Naive B cell (primary cell): ENCODE measurements at places on chromosomes 5 and 9. TPM values are rescaled to one million over a fixed set of nuclear protein-coding genes. Genes with fewer than 3 reads are reported as not detected.

MYOT gene
- polyA plus RNA-seq: 0.20 TPM

DNA sequence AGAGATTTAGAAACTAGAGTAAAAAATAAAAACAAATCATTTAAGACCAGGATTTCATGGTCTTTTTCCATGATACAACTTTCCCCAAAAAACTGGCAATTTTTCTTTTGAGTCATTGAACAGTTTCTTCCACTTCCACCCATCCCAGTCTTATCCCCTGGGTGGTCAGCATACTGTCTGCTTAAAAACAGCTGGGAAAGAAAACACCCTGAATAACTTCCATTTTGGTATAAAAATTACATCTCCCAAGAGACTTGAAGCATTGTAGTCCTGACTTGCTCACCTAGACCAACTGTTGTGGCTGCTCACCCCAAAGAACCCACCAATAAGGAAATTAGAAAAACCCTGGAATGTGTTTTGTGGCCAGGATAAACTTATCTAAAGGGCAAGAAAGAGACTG, 731.3 kb downstream of the NR2F1-AS1 start:
- no peak overlapping the region for H3K27ac ChIP-seq
- no peaks in the 10 kb centered on the region for H3K27me3 ChIP-seq
- H3K4me3 ChIP-seq: no peak overlapping the region
- DNase-seq: no peak

GRCh38 chr5:127077366-127077765, 4.1 kb upstream of the C5orf63 start:
- DNase-seq: no peak
- H3K4me1 ChIP-seq: peaks cover 19% of the 10 kb centered on the region
- H3K27me3 ChIP-seq: peaks cover 9% of the 10 kb centered on the region
- no peaks in the 10 kb centered on the region for H3K36me3 ChIP-seq

ERBIN gene
- 18.4 TPM for polyA plus RNA-seq

FAM78A gene
- polyA plus RNA-seq: 8.7 TPM

GRCh38 chr9:35756275-35757225, 2.5 kb upstream of the MSMP start:
- DNase-seq: peak; percentile 68
- no peaks in the 10 kb centered on the region for H3K27me3 ChIP-seq
- peaks cover 55% of the 10 kb centered on the region for H3K4me1 ChIP-seq
- peak overlapping the region; percentile 99 for H3K4me3 ChIP-seq
- H3K36me3 ChIP-seq: peaks cover 21% of the 10 kb centered on the region
- peak overlapping the region; percentile 98 for H3K27ac ChIP-seq

DNA sequence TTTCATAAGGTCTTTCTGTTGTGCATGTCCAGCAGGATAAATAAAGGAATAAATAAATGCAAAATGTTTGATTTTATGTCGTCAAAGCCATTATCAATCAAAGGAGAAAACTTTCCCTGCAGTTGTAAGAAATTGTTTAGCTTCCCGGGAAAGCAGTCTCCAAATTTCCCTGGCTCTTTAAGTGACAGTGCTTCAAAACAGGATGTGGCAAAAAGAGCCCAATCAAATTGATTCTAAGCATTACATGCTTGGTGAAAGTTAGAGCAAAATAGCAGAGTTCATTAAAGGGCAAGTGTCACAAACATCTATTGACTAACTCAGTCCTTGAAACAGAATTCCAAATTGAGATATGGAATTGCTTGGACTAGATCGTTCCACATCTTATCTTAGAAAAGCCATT, 704.1 kb downstream of the PRELID2 start:
- H3K27me3 ChIP-seq: no peaks in the 10 kb centered on the region
- H3K4me3 ChIP-seq: no peak overlapping the region
- no peaks in the 10 kb centered on the region for H3K36me3 ChIP-seq
- H3K4me1 ChIP-seq: no peaks in the 10 kb centered on the region
- H3K27ac ChIP-seq: no peak overlapping the region
- no peak for DNase-seq

RGS14 gene
- 16.6 TPM for polyA plus RNA-seq

DNA sequence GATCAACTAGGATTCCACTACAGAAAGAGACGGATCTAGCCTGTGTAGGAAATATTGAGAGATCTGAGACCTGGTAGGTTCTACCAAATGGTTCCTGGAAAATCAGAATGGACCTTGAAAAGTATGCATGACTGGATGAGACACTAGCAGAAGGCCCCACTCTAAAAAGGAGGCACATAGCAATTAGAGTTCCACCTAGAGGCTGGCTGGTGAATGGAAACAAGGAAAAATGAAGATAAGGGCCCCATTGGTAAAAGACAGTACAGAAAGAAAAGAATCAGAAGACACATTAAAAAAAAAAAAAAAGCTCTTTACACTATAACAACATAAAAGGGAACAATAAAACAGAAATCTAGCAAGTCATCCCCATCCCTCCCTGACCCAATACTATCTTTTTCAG, 518.5 kb downstream of the NR2F1-AS1 start:
- no peaks in the 10 kb centered on the region for H3K4me1 ChIP-seq
- no peak for DNase-seq
- H3K4me3 ChIP-seq: no peak overlapping the region
- no peaks in the 10 kb centered on the region for H3K36me3 ChIP-seq
- H3K27me3 ChIP-seq: no peaks in the 10 kb centered on the region
- no peak overlapping the region for H3K27ac ChIP-seq

GRCh38 chr5:41201082-41201772, 12.1 kb downstream of the C6 start:
- no peak overlapping the region for H3K4me3 ChIP-seq
- no peak for DNase-seq
- no peak overlapping the region for H3K27ac ChIP-seq
- no peaks in the 10 kb centered on the region for H3K4me1 ChIP-seq

DNA sequence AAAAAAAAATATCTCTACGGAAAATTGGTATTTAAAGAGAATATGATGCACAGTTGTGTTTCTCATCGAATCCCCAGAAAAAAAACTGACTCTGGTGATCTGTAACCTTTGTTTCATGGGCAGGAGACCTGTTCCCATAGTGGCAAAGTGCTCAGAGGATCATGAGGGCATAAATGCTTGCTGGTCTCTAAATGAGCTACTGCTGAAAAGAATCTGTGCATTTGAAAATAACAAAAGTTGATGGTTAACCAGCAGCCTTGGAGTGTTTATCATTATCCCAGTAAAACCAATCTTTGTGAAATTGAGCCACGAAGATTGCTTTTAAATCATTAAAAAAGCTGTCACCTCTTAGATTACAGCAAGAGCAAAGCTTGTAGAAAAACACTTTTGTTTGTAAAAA, 775.4 kb downstream of the MTRR start:
- no peaks in the 10 kb centered on the region for H3K27me3 ChIP-seq
- no peaks in the 10 kb centered on the region for H3K36me3 ChIP-seq
- no peak overlapping the region for H3K27ac ChIP-seq

DNA sequence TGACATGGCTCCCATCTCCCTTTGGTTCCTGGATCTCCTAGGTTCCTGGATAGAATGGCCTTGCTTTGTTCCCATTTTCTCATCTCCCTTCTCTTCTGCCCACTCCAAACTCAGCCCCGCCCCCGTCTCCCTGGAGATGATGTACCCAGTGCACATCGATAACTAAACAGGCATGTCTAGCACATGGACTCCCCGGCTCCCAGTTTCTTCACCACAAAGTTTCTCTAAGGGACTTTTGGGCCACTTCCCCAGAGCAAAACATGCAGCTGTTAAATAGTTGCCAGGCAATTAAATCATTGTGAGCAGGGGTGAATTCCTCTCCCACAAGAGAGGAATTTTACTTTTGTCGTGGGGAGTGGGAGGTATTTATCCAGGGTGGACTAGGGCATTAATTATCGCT, 259.0 kb downstream of the GADD45G start:
- no peaks in the 10 kb centered on the region for H3K27me3 ChIP-seq
- no peak overlapping the region for H3K27ac ChIP-seq
- no peak overlapping the region for H3K4me3 ChIP-seq
- no peaks in the 10 kb centered on the region for H3K4me1 ChIP-seq
- DNase-seq: no peak

LHX2 gene
- not detected for polyA plus RNA-seq

- peaks cover 40% of the 10 kb centered on the region for H3K4me1 ChIP-seq
- DNase-seq: no peak
- no peaks in the 10 kb centered on the region for H3K36me3 ChIP-seq
- H3K4me3 ChIP-seq: peak overlapping the region; percentile 97
- peak overlapping the region; percentile 98 for H3K27ac ChIP-seq
- H3K27me3 ChIP-seq: no peaks in the 10 kb centered on the region
Observed at GRCh38 chr5:132961887-132962286, 1.5 kb downstream of the AFF4 start.

DNA sequence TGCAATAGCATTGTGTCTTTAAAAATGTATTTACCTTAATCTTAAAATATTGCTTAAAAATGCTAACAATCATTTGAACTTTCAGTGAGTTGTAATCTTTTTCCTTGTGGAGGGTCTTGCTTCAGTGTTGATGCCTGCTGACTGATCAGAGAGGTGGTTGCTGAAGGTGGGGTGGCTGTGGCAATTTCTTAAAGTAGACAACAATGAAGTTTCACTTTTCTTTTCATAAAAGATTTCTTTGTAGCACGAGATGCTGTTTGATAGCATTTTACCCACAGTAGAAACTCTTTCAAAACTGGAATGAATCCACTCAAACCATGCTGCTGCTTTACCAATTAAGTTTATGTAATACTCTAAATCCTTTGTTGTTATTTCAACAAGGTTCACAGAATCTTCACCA, 50.8 kb downstream of the NR3C1 start:
- H3K36me3 ChIP-seq: peaks cover 7% of the 10 kb centered on the region
- peak overlapping the region; percentile 57 for H3K27ac ChIP-seq
- H3K27me3 ChIP-seq: no peaks in the 10 kb centered on the region
- H3K4me3 ChIP-seq: peak overlapping the region; percentile 80
- peaks cover 58% of the 10 kb centered on the region for H3K4me1 ChIP-seq
- DNase-seq: no peak

DNA sequence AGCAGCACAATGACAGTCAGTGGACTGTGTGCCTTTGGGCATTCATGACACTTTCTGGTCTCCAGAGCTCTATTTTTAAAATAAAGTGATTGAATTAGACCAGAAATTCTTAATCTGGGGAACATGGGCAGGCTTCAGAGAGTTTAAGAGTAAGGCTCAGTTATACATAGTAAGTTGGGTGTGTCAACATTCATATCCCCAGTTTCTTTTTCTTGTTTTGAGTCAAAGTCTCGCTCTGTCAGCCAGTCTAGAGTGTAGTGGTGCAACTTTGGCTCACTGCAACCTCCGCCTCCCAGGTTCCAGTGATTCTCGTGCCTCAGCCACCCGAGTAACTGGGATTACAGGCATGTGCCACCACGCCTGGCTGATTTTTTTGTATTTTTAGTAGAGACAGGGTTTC, 13.7 kb upstream of the KIF4B start:
- H3K4me1 ChIP-seq: no peaks in the 10 kb centered on the region
- H3K4me3 ChIP-seq: no peak overlapping the region
- no peak overlapping the region for H3K27ac ChIP-seq
- no peak for DNase-seq

- H3K4me1 ChIP-seq: no peaks in the 10 kb centered on the region
- H3K27me3 ChIP-seq: peaks cover 13% of the 10 kb centered on the region
- H3K4me3 ChIP-seq: no peak overlapping the region
- DNase-seq: no peak
Observed at GRCh38 chr5:107687937-107688336, 17.2 kb upstream of the EFNA5 start.

DNA sequence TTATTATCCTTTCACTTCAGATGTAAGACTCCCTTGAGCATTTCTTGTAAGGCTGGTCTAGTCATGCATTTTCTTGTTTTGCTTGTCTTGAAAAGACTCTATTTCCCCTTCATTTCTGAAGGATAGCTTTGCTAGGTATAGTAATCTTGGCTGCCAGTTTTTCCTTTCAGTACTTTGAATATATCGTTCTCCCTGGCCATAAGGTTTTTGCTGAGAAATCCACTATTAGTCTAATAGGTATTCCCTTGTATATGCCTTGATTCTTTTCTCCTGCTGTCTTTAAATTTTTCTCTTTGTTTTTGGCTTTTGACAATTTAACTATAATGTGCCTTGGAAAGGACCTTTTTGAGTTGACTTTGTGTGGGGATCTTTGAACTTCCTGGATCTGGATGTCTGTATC, 16.8 kb upstream of the OR2S2 start:
- peaks cover 31% of the 10 kb centered on the region for H3K36me3 ChIP-seq
- peaks cover 19% of the 10 kb centered on the region for H3K4me1 ChIP-seq
- H3K4me3 ChIP-seq: no peak overlapping the region
- peaks cover 68% of the 10 kb centered on the region for H3K27me3 ChIP-seq

FUT7 gene
- polyA plus RNA-seq: 6.8 TPM

- no peak overlapping the region for H3K4me3 ChIP-seq
- H3K4me1 ChIP-seq: no peaks in the 10 kb centered on the region
- no peaks in the 10 kb centered on the region for H3K27me3 ChIP-seq
- no peak for DNase-seq
Observed at GRCh38 chr5:78526049-78526525, 122.5 kb downstream of the LHFPL2 start.

PALM2AKAP2 gene
- not detected for polyA plus RNA-seq

DNA sequence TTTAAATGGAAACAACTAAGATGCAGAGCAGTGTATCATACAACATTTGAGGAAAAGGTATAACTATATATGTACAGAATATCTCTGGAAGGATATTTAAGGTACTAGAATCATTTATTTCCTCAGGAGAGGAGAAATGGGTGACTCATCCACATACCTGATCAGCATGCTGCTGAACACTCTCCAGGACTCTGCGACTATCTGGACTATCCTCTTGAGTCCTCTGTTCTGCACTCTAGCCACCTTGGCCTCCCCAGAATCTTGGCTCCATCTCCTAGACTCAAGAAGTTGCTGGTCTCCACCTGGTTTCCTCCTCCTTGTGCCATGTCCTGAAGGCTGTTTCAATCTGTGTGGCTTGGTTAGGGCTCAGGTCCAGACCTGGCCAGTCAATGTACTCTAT, 8.8 kb upstream of the PRDM6 start:
- H3K36me3 ChIP-seq: no peaks in the 10 kb centered on the region
- H3K27me3 ChIP-seq: peaks cover 68% of the 10 kb centered on the region
- no peak for DNase-seq
- H3K4me3 ChIP-seq: no peak overlapping the region

RASEF gene
- polyA plus RNA-seq: not detected

DNA sequence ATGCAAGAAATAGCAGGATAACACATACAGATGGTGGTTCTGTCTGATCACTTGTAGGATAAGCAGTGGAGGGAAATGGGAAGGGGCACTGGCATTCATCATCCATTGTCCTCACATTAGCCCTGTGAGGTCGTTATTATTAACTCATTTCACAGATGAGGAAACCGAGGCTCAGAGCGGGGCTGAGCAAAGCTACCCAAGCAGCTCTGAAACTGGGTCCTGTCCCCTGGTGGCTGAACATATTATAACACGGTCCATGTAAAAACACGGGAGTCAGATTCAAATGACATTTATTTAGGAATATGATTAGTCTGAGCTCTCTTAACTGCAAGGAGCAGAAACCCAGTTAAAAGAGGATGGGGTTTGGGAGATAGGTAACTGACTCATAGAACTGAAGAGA, 43.1 kb downstream of the HRH2 start:
- H3K27me3 ChIP-seq: no peaks in the 10 kb centered on the region
- no peak overlapping the region for H3K4me3 ChIP-seq
- no peak for DNase-seq
- H3K27ac ChIP-seq: no peak overlapping the region

DNA sequence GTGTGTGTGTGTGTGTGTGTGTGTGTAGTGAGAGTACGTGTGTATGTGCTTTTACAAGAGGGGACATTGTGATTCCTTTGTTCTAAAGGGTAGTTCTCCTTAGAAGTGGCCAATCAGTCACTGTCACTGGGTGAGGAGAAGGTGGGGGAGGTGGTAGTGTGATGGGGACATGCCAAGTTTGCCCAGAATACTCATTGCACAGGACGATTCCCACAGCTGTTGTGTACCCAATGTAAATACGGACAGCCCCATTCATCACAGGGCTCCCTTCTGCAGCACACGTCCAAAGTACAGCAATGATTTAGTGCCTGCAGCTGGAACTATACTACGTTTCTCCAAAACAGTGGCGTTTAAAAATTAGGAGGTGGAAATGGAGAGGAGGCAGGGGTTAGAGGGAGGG, 287.8 kb downstream of the TLR4 start:
- H3K27me3 ChIP-seq: peaks cover 8% of the 10 kb centered on the region
- H3K36me3 ChIP-seq: no peaks in the 10 kb centered on the region
- H3K4me3 ChIP-seq: no peak overlapping the region
- DNase-seq: no peak
